Activated CD4-positive, alpha-beta T cell treated with anti-CD3 and anti-CD28 coated beads, Interleukin-2, amount 50 U/mL, for 16 hours (primary cell): ENCODE measurements at places on chromosomes 1 and 21.

GRCh38 chr1:60504206-60504840 lies 430.8 kb upstream of the C1orf87 start:
- no peak for DNase-seq

DNA sequence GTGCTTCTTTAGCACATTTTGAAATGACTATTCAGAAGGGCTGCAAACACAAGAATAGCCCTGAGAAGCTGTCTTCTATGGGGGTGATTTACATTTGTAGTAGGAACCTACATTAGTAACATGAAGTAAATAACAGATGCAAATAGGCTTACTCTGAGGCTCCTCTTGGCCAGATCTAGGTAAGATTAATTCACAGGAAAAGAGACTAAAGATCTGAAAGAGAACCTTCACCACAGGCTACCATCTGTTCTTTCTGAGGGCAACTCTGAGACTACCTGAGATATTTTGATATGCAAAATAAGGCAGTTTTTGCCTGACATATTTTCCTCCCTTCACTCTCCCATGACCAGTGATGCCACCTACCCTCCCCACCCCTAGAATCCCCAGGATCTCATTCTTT lies 1267.8 kb downstream of the PLA2G4A start:
- DNase-seq: no peak

DNA sequence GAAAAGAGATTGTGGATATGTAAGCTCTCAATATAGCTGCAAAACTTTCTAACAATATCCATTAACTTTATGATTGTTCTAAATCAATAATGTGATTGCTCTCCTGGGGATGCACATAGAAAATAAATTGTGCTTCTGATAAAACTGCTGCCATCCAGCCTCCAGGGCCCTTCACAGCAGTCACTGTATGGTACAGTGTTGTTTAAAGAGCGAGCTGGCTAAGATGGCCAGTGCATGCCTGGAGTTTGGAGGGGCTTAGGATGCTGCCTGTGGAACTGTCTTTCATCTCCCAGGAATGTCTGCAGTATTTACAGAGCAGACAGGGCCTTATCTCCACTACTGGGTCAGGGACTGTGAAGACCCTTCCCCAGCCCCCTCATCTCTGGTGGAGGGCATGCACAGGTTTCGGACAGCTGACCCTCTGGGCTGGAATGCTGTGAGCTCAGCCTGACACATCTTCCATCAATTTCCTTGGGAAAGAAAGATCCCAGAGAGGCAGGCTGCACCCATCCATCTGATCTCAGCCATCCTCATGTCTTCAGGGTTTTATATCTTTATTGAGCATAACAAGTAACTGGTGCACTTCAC lies 137.0 kb downstream of the PLPP3 start:
- no peak for DNase-seq

DNA sequence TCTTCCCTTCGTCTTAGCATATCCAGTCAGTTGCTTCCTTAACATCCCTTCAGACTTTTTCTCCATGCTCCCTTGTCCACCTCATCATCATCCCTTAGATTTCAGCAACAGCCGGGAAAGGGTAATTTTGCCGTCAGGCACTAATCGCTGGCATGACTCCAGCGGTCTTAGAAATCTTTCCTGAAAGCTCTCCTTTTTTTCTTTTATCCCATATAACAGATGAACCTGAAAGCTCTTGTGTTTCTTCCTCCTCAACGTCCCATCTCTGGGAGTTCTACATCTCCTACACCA lies 10.4 kb upstream of the BOLA1 start:
- DNase-seq: no peak

GRCh38 chr1:222018041-222018440 lies 276.2 kb upstream of the DUSP10 start:
- DNase-seq: no peak

- no peak for DNase-seq
Measured at GRCh38 chr1:210981490-210981889, 152.5 kb downstream of the KCNH1 start.

- DNase-seq: no peak
Measured at GRCh38 chr1:245220381-245220985, 65.7 kb downstream of the KIF26B start.

GRCh38 chr1:231866392-231867331 lies 240.1 kb downstream of the DISC1 start:
- DNase-seq: peak; percentile 46

DNA sequence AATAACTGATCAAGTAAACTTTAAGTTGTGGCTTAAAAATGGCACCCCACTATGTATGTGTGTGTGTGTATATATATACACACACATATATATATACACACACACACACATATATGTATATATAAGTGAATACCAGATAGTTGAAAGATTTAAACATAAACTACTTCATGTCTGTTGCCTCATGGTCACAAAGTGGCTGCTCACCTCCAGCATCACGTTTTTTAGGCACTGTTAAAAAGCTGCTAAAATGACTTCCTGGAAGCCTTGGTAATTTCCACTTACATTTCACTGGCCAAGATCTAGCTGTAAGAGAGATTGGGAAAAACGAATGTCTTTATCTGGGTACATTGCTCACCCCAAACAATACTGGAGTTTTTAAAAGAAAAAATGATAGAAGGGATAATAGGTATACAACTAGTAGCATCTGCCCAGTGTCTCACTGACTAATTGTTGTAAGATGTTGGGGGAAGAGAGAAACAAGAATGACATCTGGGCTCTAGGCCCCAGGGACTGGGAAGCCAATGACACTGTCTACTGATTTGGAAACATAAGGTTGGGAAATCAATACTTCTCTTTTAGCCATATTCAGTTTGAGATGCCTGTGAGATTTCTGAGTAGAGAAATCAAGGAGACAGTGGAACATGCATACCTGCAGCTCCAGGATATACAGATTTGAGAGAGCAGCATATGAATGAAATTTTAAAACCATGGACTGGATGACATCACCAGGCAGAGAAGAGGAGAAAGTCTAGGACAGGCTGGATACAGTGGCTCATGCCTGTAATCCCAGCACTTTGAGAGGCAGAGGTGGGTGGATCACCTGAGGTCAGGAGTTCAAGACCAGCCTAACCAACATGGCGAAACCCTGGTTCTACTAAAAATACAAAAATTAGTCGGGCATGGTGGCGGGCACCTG lies 42.8 kb downstream of the CLDN14 start:
- DNase-seq: no peak

- DNase-seq: no peak
Measured at GRCh38 chr1:51621161-51621560, 4.3 kb downstream of the OSBPL9 start.

DNA sequence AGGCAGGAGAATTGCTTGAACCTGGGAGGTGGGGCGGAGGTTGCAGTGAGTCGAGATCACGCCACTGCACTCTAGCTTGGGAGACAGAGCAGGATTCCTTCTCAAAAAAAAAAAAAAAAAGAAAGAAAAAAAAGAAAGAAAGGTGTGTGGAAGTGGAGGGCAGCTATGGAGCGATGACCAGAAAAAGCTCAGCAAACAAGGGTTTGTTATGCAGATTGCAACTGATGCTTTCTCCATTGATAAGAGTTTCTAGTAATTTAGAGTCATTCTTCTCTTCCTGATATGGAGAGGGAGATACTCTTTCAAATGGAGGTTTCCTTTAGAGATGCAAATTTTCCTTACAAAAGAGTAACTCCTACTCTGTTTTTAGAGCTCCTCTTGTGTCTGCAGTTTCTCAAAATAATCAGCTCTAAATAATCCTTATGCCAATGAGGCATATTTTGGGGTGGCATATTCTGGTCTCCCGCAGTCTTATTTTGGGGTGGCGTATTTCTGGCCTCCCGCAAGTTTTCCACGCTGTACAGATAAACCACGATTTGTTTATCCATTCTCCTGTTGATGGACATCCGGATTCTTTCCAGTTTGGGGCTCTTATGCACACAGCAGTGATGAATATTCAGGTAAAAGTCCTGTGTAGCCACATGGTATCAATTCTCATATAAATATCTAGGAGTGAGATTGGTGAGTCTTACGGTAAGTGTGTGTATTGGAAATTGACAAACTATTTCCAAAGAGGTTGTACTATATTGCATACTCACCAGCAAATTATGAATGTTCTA lies 30.7 kb upstream of the RCC2 start:
- DNase-seq: no peak

GRCh38 chr1:162878000-162878596 lies 17.1 kb upstream of the CCDC190 start:
- DNase-seq: peak; percentile 26

DNA sequence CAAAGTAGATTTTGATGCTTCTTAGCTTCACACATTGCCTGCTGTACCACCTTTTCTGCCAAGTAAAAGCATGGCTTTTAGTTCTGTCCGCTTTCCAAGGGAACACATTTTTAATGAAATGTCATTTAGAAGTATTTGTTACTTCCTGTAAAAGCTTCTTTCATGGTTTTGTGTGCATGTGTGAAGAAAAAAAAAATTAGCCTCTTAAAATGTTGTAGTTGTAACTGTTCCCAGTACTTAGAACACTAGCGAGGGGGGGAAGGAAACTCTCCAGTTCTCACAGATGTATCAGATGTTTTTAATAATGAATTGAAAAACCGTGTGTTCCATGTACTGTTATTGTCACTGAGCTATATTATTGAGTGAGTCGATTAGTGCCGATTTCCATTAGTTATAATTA lies 568.3 kb upstream of the ADGRL2 start:
- no peak for DNase-seq

DNA sequence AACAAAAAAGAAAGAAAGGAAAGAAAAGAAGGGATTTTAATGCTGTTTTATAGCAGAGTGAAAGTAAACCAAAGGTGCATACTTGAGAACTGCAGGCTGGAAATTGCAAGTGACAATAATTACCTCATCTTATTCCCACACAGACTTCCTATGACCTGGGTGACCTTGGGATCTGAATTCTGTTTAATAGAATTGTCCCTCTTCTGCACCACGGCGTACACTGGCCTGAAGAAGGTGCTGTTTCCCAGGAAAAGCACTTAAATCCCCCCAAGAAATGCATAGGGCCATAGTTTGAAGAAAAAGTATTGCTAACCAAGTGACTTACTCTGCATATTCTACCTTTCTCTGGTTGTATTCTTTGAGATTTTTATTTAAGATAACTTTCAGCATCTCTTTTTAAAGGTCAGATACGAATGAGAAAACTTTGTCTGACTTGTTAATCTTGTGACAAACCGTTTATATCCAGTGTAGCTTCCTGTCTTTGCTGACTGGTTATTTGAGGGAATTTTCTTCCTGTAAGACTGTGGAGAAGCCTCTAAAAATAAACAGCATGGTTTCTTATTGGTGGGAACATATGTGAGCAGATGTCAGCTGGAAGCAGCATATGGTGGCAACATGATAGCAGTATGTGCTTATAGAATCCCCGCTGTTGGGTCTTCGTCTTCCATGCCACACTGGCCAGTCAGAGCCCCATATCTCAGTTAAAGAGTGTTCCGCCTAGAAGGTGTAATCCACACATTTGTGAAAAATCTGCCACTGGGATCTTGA lies 16.3 kb downstream of the TGFB2 start:
- no peak for DNase-seq

- peak; percentile 82 for DNase-seq
Measured at GRCh38 chr1:154759196-154759595, 110.9 kb downstream of the KCNN3 start.

GRCh38 chr1:177897281-177897997 lies 72.4 kb downstream of the SEC16B start:
- no peak for DNase-seq

GRCh38 chr1:102857251-102857650 lies 251.1 kb downstream of the COL11A1 start:
- no peak for DNase-seq

- DNase-seq: peak; percentile 46
Measured at GRCh38 chr1:107196973-107197562, 56.2 kb downstream of the NTNG1 start.

GRCh38 chr1:67831850-67832513 lies 1.3 kb downstream of the GNG12 start:
- no peak for DNase-seq
